ENCODE measurements at places on chromosomes 1 and 21. TPM values are rescaled to one million over a fixed set of nuclear protein-coding genes. Genes with fewer than 3 reads are reported as not detected.

SCAF4 gene
- 23.1 TPM for total RNA-seq

CCDC181 gene
- total RNA-seq, result 1.5 TPM

FCRL5 gene
- 0.49 TPM for total RNA-seq

LRRC53 gene
- total RNA-seq, result not detected

DHCR24 gene
- total RNA-seq, result 141 TPM

OR2L8 gene
- total RNA-seq, result not detected

SAMD11 gene
- total RNA-seq, result 33.9 TPM

CDK18 gene
- 27.0 TPM for total RNA-seq

GUK1 gene
- 299 TPM for total RNA-seq

WDR64 gene
- total RNA-seq, result not detected

MAB21L3 gene
- 4.4 TPM for total RNA-seq

IKBKE gene
- 10.1 TPM for total RNA-seq

BMP8A gene
- 2.9 TPM for total RNA-seq

GPATCH3 gene
- 5.2 TPM for total RNA-seq

CFHR3 gene
- total RNA-seq, result not detected

RHCE gene
- total RNA-seq, result not detected

CYP4A22 gene
- not detected for total RNA-seq

HUNK gene
- total RNA-seq, result 0.74 TPM

NBL1 gene
- 148 TPM for total RNA-seq

KRTAP13-4 gene
- not detected for total RNA-seq

PTTG1IP gene
- total RNA-seq, result 165 TPM

CLDN19 gene
- total RNA-seq, result not detected

ATF3 gene
- total RNA-seq, result 34.9 TPM

FAM43B gene
- total RNA-seq, result not detected

CSMD2 gene
- 0.25 TPM for total RNA-seq

BRINP2 gene
- total RNA-seq, result 0.49 TPM

TMEM82 gene
- not detected for total RNA-seq

CHIA gene
- not detected for total RNA-seq

FAM131C gene
- 0.98 TPM for total RNA-seq

NCSTN gene
- 50.6 TPM for total RNA-seq

CFHR5 gene
- not detected for total RNA-seq

OLFML2B gene
- 12.8 TPM for total RNA-seq

TEDDM1 gene
- total RNA-seq, result not detected

FMN2 gene
- total RNA-seq, result not detected

BEND5 gene
- 8.6 TPM for total RNA-seq

RIIAD1 gene
- total RNA-seq, result not detected

SPRR2F gene
- 2.5 TPM for total RNA-seq

KRTAP20-4 gene
- total RNA-seq, result not detected

TNFSF4 gene
- total RNA-seq, result 0.74 TPM

KCNK2 gene
- total RNA-seq, result 2.5 TPM

PTBP2 gene
- 56.7 TPM for total RNA-seq

PHGDH gene
- total RNA-seq, result 92.6 TPM

CMPK1 gene
- 79.3 TPM for total RNA-seq

MTOR gene
- 23.6 TPM for total RNA-seq

PRKAA2 gene
- total RNA-seq, result 3.7 TPM

SMIM1 gene
- not detected for total RNA-seq

DIP2A gene
- 46.2 TPM for total RNA-seq

CD52 gene
- 8.1 TPM for total RNA-seq

SIM2 gene
- total RNA-seq, result not detected

PAPPA2 gene
- total RNA-seq, result 0.25 TPM

GPR25 gene
- total RNA-seq, result 5.9 TPM

TRIM46 gene
- total RNA-seq, result 2.7 TPM

S100A7 gene
- 36.6 TPM for total RNA-seq

CRP gene
- not detected for total RNA-seq

LYPD8 gene
- not detected for total RNA-seq

LRP8 gene
- 21.1 TPM for total RNA-seq

OVAAL gene
- not detected for total RNA-seq

CSDE1 gene
- total RNA-seq, result 278 TPM

RPS6KC1 gene
- 14.2 TPM for total RNA-seq
